ENCODE measurements at places on chromosomes 3 and 15.

- DNase-seq: peak; percentile 67
Observed at GRCh38 chr15:52227456-52227855, 36.3 kb upstream of the GNB5 start.

DNA sequence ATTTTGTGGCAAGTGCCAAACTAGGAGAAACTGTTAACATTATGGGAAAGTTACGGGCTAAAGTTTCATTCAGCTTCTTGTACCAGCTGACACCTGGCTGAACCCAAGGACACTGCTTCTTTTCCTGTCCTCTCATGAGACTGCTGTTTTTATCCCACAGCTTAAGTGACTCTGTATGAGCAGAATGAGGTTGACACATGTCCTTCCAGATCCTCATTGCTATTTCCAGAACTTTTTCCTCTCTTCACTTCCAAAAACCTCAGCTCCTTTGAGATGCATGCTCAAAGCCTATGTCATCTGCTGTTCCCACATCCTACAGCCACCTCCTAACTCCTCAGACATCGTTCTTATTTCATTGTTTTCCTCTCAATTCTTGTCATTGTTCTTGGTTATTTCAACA is 183.6 kb downstream of the DCLK3 start:
- DNase-seq: no peak

GRCh38 chr3:112348943-112349342 is 16.0 kb downstream of the CD200 start:
- DNase-seq: no peak

GRCh38 chr3:99084826-99085225 is 183.3 kb upstream of the DCBLD2 start:
- no peak for DNase-seq

DNA sequence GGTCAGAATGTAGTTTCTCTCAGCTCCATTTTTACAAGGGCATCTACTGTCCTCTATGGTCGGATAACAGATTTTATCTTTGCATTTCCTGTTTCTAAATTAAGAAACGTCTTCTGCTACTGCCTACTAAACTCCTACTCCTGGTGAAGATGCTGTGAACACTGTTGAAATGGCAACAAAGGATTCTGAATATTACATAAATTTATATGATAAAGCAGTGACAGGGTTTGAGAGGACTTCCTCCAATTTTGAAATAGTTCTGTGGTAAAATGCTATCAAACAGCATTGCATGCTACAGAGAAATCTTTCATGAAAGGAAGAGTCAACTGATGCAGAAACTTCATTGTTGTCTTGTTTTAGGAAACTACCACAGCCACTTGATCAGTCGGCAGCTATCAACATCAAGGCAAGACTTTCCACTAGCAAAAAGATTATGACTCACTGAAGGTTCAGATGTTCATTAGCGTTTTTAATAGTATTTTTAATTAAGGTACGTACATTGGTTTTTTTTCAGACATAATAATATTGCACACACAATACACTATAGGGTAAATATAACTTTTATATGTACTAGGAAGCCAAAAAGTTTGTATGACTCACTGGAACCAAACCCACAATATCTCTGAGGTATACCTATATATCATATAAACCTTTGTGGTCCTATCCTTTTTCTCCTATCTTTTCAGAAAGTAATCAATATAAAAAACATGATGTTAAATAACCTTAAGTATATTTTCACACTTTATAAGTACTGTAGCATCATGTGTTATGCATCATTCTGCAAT is 156.1 kb downstream of the STAG1 start:
- DNase-seq: no peak

Data from H1 (cell line).